ENCODE measurements at places on chromosomes 3 and 15.

GRCh38 chr3:120710369-120710768 lies 28.3 kb upstream of the HGD start:
- no peak for DNase-seq

- DNase-seq = no peak
These were observed 677.0 kb downstream of the PLOD2 start for GRCh38 chr3:145483992-145484391.

- DNase-seq = no peak
These were observed 115.5 kb upstream of the ARPP21 start for GRCh38 chr3:35523838-35524237.

- no peak for DNase-seq
These were observed 57.9 kb downstream of the RLBP1 start for GRCh38 chr15:89163271-89164055.

DNA sequence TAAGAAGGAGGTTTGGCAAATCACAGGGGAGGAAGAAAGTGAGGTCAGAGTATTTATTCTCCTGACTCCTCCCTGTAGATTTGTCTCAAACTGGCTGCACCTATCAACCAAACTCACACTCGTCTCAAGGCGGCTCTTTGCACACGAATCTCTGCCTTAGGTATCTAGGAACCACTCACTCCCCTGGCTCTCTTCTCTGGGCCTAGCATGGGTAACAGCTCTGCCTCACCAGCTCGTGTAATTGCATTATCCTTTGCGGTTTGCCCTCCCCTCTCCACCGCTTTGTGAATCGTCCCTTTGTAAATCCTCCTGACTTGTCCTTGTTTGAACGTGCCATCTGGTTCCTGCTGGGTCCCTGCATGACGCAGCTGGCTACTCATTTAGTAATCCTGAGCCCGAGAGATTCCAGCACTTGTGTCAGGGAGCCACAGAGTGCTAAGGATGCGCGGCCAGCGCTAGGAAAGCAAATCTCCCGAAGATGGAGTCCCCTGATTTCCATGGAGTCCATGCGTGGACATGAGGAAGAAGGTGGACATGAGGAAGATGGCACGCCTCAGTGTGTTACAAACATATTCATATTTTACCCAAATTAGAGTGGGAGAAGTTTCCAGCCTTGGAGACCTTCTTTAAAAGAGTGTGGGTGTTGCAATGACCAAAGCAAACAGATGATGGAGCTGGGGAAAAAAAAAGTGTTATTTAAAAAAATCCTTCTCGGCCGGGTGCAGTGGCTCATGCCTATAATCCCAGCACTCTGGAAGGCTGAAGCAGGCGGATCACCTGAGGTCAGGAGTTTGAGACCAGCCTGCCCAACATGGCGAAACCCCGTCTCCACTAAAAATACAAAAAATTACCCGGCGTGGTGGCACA lies 26.7 kb downstream of the NRROS start:
- DNase-seq = no peak

DNA sequence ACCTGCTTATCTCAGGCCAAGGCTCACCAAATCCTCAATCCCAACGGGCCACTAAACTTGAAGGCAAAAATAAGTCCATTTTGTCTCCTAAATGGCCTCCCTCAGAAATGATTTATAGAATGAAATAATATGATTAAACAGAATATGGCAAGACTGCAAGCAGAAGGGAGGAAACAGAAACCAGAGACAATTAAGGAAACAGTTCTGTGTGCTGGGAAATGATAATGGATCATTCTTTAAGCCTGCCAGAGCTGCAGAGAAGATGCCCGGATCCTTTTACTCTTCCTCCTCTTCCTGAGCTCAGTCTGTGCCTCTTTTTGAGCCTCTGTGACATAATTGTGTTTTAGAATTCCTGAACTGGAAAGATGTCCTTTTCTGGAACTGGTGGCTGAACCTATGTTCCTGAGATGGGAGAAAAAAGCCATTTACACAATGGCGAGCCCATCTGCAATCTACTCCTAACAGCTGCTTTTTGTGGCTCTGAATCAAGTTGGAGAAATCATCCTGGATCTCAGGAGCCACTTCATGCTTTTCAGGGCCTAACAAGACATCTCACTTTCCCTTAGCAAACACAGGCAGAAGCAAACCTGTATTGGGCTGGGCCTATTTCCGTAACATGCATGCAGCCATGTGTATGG lies 2.8 kb upstream of the ABHD2 start:
- no peak for DNase-seq

- DNase-seq = no peak
These were observed 213.0 kb downstream of the PDCD6IP start for GRCh38 chr3:34011171-34012101.

- no peak for DNase-seq
These were observed 371 bp upstream of the CLSTN2 start for GRCh38 chr3:139934613-139935015.
